SK-N-SH (cell line): ENCODE measurements at places on chromosomes 6 and 20. TPM values are rescaled to one million over a fixed set of nuclear protein-coding genes. Genes with fewer than 3 reads are reported as not detected.

DNA sequence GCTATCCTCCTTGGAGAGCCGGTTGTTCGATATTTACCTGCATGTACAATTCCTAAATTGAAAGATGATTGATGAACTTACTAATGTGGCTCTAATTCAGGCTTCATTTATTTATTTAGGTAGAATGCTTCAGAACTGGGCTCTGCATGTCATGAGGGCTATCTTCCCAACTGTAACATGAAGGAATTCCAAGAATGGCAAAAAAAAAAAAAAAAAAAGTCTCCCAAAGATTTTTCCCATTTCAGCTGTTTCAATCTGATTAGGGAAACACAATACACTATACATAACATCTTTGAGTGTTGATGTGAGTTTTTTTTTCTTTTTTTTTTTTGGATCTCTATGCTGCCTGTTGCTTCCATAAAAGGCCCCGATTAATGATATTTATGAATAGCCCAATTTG, 120.1 kb upstream of the SHLD1 start:
- DNase-seq = no peak

GRCh38 chr6:20058121-20058905, 154.0 kb downstream of the MBOAT1 start:
- DNase-seq = no peak

DNA sequence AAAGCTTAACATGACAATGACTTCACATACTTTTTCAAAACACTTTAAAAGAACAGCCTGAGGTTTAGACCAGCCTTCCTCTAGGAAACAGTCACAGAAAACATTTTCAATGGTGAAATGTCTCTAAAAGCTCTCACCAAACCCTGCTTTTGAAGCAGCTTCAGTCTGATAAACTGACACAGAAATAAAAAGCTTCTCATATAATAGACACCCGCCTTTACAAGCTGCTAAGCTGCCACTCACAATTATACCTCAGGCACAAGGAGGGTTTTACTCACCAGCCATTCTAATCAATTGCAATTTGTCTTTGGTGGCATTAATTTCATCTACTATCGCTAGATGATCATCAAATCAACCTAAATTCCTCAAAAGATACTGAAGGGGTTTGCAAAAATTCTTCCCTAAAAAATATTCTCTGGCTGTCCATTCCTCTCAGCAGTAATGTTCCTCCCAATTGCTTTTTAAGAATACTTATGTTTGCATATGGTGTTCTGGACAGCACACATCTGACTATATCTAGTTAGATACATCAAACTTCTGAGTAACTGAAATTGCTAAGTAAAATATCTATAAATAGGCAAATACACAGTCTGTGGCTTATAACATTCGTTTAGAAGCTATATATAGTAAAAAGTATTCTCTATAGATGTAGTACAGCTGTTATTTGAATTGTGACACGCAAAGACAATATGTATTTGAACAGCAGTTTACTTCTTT, 29.4 kb downstream of the KIF13A start:
- no peak for DNase-seq

- no peak for DNase-seq
Measured at GRCh38 chr20:5592165-5592564, 158.0 kb upstream of the SHLD1 start.

GRCh38 chr6:64838726-64839125, 868.3 kb downstream of the EYS start:
- no peak for DNase-seq

The RNF182 gene
- polyA plus RNA-seq = 8.0 and 10.9 TPM in 2 replicates

DNA sequence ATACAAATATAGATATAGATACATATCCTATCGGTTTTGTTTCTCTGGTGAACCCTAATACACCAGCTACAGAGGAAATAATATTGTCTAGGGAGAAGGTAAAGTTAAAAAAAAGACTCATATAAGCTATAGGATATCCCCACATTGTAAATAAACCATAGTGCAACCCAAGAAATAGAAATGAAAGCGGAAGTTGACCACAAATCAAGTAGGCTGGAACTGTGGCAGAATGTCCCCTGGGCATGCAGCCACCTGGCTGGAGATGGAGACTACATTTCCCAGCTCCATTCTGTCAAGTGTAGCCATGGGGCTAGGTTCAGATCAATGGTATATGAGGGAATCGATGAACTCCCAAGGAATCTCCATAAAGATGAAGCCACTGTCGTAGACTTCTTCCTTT, 70.1 kb upstream of the RPS6KA2 start:
- no peak for DNase-seq
